ENCODE measurements at places on chromosomes 16 and 17.
A peak's percentile ranks its signal among the peaks of the same experiment; 100 is the strongest.

DNA sequence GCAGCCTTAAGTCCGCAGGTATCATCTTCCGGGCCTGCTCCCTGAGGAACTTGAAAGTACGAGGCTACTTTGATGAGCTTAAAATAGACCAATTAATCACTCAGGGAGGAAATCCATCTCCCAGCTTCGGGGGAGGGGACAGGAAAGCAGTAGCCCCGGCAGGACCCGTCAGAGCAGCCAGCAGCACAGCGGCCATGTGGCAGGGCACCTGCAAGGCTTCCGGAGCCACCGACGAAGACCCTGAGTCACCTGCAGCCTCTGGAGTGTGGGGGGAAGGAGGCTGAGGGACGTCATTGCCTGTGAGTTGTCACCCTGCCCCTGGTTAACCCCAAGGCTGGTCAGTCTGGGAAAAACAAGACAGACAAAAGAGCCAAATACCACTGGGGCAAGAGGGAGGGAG, 4.4 kb upstream of the CYB561 start:
- no peak for DNase-seq

DNA sequence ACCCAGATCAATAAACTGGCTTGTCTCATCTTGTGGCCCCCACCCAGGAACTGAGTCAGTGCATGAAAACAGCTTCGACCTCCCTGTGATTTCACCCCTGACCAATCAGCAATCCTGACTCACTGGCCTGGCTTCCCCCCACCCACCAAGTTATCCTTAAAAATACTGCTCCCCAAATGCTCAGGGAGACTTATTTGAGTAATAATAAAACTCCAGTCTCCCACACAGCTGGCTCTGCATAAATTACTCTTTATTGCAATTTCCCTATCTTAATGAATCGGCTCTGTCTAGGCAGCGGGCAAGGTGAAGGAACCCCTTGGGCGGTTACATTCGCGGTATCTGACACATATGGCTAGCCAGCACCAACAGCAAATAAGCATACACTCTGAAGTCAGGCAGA, 9.8 kb upstream of the RABEP1 start:
- no peak for DNase-seq

- no peak for DNase-seq
These were observed 75.6 kb downstream of the ABR start for GRCh38 chr17:1104222-1104621.

- DNase-seq = no peak
These were observed 291.1 kb upstream of the IRX3 start for GRCh38 chr16:54577651-54578128.

GRCh38 chr16:57541754-57542435, 548 bp upstream of the ADGRG5 start:
- no peak for DNase-seq

GRCh38 chr16:29989111-29989858, 6.1 kb downstream of the HIRIP3 start:
- DNase-seq = no peak

DNA sequence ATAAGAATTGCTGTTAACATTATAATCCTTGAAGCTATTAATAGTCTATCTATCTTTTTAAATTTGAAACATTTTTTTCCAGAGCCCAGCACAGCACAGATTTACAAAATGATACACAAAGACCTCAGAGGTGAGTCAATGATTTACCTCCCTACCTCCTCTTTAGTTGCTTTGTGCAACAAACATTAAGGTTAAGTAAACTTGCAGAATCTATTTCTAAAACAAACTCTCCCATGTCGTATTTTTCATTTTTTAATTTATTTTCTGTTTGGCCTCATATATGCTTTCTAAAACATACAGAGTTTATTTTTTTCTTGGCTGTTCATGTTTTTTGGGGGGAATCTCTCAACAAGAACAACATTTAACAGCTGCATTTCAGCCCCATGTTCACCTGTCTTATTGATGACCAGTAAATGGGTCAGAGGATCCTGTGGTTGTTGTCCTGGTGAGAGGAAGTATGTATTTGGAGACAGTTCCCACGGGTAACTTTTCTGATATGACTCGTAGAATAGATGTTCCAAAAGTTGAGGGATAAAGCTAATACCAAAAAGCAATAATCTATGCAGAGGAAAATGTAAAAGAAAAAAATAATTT, 42.6 kb downstream of the ABCA9 start:
- no peak for DNase-seq

DNA sequence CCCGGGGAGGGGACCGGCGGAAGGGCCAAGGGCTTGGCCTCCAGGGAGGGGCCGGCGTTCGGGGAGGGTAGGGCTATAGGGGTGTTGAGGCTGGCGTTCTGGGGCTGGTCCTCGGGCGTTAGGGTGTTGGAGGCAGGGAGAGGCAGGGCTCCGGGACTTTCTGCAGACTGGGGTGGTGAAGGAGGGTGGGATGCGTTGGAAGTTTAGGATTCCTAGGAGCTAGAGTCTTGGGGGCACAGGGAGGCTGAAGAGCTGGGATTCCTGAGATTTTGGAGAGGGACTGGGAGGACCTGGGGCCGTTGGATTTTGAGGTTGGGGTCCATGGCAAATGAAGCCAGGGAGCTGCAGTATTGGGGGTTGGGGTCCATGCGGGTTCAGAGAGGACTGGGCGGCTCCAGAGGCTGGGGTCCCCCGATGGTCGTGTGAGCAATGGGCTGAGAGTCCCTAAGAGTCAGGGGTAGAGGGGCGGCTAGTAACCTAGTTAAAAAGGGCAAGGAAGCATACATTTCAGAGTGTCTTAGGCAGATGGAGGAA, 740 bp downstream of the NFATC2IP start:
- no peak for DNase-seq

DNA sequence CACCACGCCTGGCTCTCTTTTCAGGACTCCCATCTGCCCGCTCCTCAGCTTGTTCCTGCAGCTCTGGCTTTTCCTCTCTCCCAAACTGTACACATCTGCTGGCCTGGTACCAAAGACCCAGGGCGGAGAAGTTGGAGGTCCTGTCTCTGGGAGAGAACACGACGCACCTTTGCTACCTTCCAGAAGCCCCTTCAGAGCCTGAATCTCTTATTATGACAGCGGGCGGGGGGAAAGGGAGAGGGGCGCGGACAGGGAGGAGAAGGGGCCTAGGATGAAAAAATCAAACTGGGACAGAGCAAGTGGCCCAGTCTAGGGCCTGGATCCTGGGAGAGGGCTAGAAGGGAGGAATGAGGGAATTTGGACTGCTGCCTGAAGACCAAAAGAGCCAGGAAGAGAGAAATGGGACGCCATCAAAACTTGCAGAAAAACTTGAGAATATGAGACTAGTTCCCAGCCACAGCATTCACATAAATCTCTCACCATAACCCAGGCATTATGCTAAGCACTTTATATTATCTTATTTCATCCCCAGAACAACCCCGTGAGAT, 2.5 kb upstream of the PER1 start:
- DNase-seq = no peak

GRCh38 chr17:50783193-50783660, 15.9 kb upstream of the ANKRD40CL start:
- DNase-seq = peak; percentile 53

- DNase-seq = no peak
These were observed 299.8 kb downstream of the SEC14L1 start for GRCh38 chr17:77440560-77440981.

- DNase-seq = no peak
These were observed 53.0 kb downstream of the VAC14 start for GRCh38 chr16:70747703-70748631.

DNA sequence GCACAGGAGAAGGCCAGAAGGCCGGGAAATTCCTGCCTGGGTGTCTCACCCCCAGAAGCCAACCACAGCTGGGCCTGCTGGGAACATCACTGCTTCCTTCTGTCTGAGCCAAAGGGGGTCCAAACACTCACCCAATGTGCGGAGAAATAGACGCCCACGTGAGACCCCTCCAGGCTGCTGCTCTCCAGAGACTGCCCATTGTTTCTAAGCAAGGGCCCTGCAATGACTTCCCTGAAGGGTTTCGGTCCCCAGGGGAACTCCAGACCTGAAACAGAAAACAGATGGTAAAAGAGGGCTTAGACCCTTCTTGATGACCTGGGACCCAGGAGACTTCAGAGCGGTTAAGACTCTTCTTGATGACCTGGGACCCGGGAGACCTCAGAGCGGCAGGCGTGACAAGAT, 41.3 kb downstream of the MRM3 start:
- DNase-seq = no peak

DNA sequence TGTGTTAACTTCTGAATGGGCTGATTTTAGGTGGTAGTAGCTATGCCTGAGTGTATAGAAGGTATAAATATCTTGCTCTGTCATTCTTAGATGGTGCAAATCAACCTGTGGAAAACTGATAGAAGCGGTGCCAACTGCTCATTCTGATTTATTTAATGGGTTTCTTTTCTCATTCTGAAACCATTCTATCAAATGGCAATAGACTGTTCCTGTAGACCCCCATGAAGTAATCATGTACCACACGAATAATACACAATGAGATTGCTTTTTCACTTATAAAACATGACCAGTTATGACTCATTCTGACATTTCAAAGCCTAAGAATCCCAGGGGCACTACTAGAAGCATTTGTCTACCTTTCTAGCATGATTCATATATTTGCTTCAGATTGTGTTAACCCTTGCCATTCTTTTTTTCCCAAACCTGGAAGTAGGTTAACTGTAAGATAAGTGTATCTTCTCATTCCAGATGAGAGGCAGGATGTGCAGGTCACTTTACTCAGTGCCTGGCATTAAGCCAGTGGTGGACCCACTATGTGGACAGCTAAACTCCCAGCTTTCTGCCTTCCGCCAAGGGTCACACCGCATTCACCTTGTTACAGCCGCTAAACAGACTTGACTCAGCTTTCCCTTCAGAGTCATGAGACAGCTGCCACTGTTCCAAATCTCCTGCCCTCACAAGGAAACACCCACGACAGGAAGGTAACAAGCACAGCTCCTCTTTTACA, 16.4 kb upstream of the SLC16A11 start:
- DNase-seq = peak; percentile 85

- no peak for DNase-seq
These were observed 259.3 kb downstream of the SOX9 start for GRCh38 chr17:72380120-72380519.

DNA sequence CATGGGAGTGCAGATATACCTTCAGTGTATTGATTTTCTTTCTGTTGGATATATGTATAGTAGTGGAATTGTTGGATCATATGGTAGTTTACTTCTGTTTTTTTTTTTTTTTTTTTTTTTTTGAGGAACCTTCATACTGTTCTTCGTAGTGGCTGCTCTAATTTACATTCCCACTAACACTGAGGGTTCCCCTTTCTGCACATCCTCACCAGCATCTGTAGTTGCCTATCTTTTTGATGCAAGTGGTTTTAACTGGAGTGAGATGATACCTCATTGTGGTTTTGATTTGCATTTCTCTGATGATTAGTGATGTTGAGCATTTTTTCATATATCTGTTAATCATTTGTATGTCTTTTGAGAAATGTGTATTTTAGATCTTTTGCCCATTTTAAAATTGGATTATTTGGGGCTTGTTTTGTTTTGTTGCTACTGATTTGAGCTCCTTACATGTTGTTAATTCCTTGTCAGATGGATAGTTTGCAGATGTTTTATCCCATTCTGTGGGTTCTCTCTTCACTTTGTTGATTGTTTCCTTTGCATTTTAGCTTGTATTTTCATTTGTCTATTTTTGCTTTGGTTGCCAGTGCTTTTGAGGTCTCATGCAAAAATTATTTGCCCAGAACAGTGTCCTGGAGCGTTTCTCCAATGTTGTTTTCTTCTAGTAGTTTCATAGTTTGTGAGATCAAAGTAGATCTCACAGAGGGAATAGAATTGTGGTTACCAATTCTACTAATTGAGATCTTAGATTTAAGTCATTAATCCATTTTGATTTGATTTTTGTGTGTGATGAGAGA, 25.0 kb upstream of the BCAS3 start:
- DNase-seq = no peak

DNA sequence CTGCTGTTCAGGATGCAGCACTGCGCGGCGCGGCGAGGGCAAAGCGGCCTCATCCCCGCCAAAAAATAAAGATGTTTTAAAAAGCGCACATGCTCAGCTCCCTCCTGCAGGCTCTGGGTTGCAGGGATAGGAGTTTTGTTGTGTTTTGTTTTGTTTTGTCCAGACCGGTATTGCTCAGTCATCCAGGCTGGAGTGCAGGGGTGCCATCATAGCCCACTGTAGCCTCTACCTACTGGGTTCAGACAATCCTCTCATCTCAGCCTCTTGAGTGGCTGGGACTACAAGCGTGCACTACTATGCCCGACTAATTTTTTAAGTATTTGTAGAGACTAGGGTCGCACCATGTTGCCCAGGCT, 636 bp downstream of the WWOX start:
- DNase-seq = peak; percentile 37

- no peak for DNase-seq
These were observed 1.0 kb upstream of the HLF start for GRCh38 chr17:55263569-55264277.

- no peak for DNase-seq
These were observed 14.8 kb downstream of the RAI1 start for GRCh38 chr17:17696085-17696484.

- no peak for DNase-seq
These were observed 392.4 kb upstream of the TNRC6C start for GRCh38 chr17:77566151-77566550.

DNA sequence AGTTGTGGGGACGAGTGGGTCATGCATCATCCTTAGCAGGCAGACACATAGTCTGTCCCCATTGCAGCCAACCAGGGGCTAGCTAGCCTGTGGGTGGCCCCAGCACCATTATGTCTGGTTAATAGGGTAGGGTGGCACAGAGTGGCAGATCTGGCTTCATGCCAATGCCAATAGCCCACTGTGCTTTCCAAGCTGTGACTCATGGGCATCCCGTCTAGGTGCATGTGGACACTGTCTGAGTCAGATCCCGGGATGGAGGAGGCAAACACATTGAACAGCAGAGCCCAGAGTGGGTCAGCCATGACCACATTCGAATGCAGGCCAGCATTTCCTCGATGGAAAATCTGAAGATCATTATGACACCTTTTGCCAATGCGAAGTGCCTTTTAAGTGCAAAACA, 2.5 kb downstream of the HS3ST2 start:
- DNase-seq = no peak

- no peak for DNase-seq
These were observed 92.7 kb upstream of the NOL11 start for GRCh38 chr17:67624886-67625656.

DNA sequence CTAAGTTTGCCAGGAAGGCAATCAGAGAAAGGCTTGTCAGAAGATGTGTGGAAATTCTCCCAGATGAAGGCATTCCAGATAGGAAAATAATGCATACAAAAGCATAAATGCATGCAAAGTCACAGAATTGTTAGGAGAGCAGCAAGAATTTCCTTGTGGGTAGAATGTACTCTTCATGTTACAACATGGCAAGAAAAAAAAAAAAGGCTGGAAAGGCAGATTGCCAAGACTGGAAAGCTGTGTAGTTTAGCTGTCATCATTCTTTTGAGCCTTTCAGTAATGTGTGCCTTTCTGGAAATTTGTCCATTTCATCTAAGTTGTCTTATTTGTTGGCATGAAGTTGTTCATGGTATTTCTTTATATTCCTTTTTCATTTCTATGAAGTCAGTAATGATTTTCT, 71.0 kb upstream of the EFCAB3 start:
- no peak for DNase-seq

GRCh38 chr16:86064431-86065250, 165.7 kb downstream of the IRF8 start:
- no peak for DNase-seq

All from SW 1271 (cell line).